ENCODE measurements at places on chromosomes 4 and X.

- peak; percentile 85 for DNase-seq
These were observed 107.8 kb downstream of the NHSL2 start for GRCh38 chrX:72018277-72019112.

DNA sequence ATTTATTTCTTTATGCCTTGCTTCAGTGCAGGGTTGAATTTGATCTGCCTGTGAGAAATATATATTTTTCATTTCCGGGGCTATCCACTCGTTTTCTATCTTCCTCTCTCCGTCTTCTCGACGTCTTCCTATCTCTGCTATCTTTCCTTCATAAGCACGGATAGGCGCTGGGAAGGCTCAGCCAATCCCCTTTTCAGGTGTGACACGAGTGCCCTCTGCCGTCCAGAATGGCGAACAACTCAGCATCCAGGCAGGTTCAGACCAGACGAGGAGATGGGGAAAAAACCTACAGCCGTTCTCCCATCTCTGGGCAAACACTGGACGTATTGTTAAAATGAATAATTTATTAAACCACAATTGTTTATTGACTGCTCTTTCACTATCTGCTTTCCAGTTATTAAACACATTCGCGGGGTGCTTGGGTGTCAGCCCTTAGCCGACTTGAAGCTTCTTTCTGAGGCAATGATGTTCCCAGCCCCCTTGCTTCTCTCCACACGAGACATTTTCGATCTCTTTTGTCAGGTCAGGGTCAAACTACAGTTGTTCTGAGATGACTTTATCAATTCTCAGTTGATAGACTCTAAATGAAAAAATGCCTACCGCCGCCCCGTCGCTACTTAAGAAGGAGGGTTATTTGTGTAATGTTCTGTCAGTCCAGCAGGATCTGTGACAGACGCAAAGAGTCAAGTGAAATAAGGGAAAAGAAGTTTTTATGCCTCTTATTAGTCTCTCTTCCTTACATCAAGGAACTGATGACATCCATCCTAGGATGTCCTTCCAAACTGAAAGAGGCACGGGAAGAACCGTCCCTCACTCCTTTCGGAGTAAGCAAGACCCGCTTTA lies 96.3 kb upstream of the NOCT start:
- peak; percentile 28 for DNase-seq

DNA sequence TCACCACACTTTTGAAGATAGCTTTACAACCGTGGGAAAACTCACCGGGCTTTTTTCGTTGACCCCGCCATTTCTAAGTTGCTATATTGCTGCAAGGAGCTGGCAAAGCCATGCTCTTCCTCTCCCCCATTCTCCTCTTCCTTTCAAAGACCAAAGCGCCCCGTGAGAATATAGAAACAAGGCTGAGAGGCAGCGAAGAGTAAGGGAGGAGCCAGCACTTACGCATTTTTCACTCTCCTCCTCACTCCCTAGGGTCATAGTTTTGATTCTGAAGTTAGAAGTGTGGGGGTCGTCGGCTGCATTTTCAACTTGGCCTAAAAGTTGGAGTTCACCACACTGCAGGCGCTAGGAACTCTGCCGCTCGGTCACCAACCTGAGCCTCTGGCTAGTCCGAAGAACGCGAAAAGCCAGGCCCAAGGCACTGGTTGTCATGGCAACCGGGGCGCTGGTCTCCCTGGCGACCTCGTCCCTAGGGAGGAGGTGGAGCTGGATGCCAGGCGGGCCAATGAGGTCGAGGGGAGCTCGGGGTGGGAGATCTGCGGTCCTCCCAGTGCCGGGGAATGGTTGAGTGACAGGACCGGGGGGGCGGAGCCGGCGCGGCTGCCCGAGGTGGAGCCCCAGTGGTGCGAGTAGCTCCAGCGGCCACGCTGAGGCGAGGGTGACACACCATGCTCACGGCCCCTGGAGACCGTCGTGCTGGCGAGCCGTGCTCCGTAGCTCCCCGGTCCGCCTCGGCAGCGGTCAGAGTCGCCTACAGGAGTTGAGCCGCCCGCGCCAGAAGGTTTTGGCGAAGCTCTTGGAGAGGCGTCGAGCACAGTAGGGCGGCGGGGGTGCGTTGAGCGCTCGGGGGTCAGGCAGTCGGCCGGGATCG lies at the start of gene PTPN13:
PTPN13 (plus strand) TSS at position 628 of the 871 bp plus-strand sequence. CDS start 40,942 bp downstream, outside the sequence.
- DNase-seq = peak; percentile 86

GRCh38 chrX:147848543-147849443 lies 62.9 kb upstream of the FMR1 start:
- DNase-seq = no peak

- DNase-seq = peak; percentile 68
These were observed 27.7 kb downstream of the CD38 start for GRCh38 chr4:15805583-15806517.

DNA sequence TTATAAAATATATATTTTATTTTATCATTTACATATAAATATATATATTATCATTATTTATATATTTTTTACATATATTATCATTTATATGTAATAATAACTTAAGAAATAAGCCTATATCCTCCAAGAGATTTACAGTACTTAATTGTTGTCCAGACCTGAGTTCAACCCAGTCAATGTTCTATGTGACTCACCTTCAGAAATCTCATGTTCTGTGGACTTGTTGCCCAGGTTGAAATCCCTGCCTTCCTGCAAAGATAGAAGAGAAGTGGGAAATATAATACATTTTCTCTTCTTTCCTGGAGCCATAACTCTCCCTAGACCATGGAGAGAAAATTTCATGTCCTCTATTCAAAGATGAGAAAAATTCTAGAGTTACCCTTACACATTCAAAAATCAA lies 247.3 kb downstream of the PARM1 start:
- no peak for DNase-seq

- no peak for DNase-seq
These were observed 16.2 kb upstream of the ZFX start for GRCh38 chrX:24133312-24133711.

DNA sequence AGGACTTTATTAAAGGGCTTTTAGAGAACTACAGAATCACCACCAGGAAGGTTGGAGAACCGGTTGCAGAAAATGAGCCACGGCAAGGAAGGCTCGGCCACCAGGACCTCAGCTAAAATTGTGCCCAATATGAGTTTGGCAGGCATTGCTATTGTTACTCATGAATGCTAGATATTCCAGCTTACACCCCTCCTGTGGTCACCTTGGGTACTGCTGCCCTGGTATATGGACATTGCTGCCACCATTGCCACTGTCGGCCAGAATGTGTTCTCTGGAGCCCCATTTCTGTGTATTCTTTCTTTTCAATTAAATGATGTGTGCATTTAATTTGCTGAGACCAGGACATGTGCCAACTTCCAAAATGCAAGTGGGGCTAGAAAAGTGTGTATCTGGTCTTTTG lies 626.7 kb upstream of the BOD1L1 start:
- no peak for DNase-seq

DNA sequence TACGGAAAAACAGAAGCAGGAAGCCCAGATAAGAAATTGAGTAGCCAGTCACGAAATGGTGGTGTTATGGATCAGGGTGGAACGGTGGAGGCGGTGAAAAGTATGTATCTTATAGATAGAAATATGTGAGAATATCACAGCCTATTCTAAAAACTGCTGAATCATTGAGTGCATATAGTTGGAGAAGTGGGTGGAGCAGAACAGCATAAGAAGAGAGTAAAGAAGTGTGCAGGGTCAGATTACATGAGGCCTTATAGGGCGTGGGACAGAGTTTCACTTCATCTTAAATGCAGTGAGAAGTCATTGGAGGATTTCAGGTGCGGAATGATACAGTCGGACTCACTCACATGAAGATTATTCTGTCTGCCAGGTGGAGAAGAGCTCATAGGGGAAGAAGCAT lies 293.1 kb downstream of the TRIML1 start:
- DNase-seq = no peak

- DNase-seq = no peak
These were observed 32.6 kb upstream of the CBR4 start for GRCh38 chr4:169042608-169043007.

- no peak for DNase-seq
These were observed 126.2 kb downstream of the KLHL13 start for GRCh38 chrX:117990438-117990837.

- no peak for DNase-seq
These were observed 14.2 kb upstream of the PJA1 start for GRCh38 chrX:69179380-69179911.

- DNase-seq = no peak
These were observed 417.6 kb upstream of the MAOA start for GRCh38 chrX:43238461-43238945.

DNA sequence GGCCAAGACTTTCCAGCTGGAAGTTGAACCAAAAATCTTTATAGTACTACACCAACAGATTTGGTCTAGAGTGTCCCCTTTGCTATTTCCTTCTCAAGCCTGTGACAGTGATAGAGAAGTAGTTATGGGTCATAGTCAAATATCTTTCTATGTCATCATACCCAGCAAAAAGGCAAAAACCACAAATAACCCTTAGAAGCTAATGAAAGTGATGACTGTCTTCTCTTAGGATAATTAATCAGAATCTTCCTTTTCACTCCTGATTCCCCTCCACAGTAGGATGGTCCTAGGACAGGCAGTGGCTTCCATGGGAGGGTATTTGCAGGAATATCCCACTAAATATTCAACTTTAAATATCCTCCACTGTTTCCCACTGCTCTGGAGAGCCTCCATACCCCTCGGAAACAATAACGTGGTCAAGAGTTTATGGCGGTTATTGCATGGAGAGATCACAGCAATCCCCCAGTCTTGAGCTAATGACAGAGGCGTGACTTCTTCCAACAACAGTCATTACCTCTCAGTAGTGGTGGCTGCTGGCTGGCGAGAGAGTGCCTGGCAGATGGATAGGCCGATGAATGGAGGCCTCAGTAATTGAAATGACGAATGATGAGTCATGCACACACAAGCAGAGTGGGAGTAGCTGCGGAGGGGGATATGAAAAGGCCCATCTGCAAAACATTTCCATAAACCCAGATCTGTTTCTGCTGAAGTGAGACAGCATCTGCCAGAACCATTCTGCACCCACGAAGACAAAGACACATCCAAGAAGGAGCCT lies 154.9 kb downstream of the STK32B start:
- no peak for DNase-seq

GRCh38 chr4:119238068-119238722 lies 25.7 kb downstream of the USP53 start:
- no peak for DNase-seq

- DNase-seq = peak; percentile 19
These were observed 214.0 kb upstream of the UGT8 start for GRCh38 chr4:114384629-114385028.

DNA sequence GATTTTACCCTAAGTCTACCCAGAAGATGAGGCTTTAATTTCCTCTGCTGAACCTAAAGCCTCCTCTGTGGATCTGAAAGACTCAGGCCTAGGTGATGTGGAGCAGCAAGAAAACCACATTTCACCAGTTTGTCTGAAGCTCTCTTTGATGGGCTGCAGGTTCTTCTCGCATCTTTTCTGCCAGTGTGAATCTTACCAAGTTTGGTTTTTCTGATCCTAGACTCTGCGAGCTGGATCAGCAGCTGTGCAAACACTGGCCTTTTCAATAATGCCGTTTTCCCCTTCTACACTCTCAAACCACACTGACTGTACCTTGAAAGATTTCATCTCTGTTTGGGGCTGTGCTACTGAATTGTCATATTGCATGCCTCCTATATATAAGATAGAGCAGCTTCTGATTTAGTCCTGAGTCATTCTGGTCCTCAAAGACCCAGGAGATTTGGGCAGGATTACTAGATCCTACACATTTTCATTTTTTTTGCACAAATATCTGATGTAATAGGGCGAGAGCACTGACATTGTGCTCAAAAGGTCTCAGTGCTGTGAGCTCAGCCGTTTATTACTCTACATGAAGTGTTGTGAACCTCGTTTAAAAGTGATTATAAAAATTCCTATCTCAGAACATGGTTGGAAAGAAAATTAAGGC lies 133.6 kb upstream of the FAM9C start:
- DNase-seq = no peak

- no peak for DNase-seq
These were observed 249.2 kb upstream of the TRAM1L1 start for GRCh38 chr4:117334451-117335188.

- DNase-seq = no peak
These were observed 13.4 kb downstream of the GIMD1 start for GRCh38 chr4:106355193-106355592.

DNA sequence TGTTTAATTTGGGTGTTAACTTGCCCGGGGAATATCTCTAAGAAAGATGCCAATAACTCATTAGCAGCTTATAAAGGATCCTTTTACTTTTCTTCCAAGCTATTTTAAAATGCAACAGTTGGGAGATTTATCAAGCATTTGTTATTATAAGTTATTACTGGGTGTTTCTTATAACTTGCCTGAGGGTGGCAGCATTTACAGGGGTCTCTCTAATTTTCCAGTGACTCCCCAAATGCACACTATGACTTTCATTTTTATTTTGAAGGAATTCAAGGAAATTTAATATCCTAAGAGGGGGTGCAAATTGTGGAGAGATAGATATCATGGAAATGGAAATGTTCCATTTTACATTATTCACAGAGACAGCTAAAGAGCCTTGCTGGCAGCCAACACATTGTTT lies 138.0 kb downstream of the PDGFRA start:
- DNase-seq = no peak

- DNase-seq = no peak
These were observed 119.2 kb downstream of the SCLT1 start for GRCh38 chr4:128974136-128974581.

DNA sequence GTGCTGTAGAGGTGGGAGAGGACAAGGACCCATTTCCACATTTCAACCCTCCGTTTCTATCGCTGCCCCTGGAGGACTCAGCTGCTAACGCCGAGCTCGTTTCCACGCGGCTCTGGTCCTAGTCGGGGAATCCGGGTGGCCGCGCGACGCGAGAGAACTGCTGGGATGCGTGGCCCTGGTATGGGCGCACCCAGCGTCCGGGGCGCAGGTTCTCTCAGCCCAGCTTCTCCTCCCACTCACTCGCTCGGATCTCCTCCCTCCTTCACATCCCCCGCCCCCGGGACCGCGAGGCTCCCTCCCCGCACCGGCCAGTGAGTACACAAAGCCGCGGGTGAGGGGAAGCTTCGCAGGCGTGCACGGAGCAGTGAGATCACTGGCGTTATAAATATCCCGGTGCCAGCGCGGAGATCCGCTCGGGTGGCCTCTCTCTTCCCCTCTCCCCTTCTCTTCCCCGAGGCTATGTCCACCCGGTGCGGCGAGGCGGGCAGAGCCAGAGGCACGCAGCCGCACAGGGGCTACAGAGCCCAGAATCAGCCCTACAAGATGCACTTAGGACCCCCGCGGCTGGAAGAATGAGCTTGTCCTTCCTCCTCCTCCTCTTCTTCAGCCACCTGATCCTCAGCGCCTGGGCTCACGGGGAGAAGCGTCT lies at the start of gene FGF5:
FGF5 (plus strand) TSS at position 412 of the 649 bp plus-strand sequence; CDS start at position 573, 161 bp downstream.
- no peak for DNase-seq

GRCh38 chr4:130825284-130825683 lies 1729.3 kb downstream of the C4orf33 start:
- DNase-seq = no peak

DNA sequence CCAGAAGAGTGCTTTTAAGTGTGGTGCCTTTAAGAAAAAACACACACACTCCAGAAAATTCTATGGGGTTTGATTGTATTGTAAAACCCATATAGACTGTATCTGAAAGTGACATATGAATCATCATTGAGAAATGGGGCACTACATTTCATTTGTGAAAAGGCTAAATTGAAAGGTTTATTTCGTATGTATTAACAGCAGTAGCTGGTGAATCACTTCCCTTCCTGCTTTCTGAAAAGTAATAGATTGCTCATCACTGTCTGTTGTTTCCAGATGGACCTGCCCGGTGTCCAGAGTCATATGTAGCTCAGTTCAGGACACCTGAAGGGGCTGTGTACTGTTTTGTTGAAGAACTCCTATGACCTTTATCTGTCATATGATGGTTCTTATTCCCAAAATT lies 28.1 kb upstream of the HPRT1 start:
- DNase-seq = no peak

Measured in CD4-positive, alpha-beta T cell treated with Interleukin-17A for 1 hour (primary cell).